ENCODE measurements at places on chromosomes 11 and 22.

DNA sequence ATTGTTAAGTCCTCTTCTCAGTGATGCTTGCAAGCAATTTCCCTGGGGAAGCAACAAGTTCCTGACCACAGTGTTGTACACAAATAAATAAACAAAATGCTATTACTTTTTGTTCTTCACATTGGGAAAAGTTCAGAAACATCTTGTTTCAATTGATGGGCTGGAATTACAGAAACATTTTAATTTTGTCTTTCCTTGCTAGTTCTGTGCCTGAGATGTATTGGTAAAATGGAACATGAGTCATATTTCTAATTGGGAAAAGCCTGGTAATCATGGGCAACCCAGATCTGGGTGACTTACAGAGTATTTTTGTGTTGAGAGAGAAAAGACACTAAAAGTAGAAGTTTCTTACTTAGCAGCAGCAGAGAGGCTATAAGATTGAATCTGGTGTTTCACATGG, 576 bp upstream of the BLID start:
- DNase-seq, result no peak

GRCh38 chr11:2867722-2868505, 17.7 kb downstream of the CDKN1C start:
- DNase-seq, result no peak

GRCh38 chr11:75925785-75926164, 110.8 kb downstream of the UVRAG start:
- DNase-seq, result no peak

- DNase-seq, result no peak
Measured at GRCh38 chr11:100247704-100248103, 439.4 kb upstream of the ARHGAP42 start.

- no peak for DNase-seq
Measured at GRCh38 chr11:66448523-66448922, 9.9 kb upstream of the MRPL11 start.

GRCh38 chr11:77726524-77726923, 88.9 kb upstream of the CLNS1A start:
- no peak for DNase-seq

DNA sequence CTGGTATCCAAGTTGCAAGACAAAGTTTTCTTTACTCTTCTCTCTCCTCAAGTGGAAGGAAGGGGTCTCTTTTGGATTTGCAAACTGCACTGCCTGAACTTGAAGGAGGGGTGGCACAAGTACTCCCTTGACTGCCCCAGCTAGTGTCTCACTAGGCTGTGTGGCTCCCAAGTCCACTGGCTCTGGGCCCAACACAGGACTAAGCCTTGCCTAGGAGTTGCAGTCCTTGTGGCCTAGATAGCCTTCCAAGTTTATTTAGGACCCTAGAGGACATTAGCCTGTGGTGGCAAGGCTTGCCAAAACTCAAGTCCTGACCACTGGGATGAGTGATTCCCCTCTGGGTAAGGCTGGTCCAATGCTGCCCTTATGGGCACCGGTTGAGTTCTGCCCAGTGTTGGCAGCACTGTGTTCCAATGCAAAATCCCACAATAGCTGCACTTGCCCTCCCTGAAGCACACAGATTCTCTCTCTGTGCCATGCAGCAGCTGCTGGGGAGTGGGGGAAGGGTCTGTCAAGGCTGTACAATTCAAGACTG, 10.2 kb upstream of the WEE1 start:
- no peak for DNase-seq

DNA sequence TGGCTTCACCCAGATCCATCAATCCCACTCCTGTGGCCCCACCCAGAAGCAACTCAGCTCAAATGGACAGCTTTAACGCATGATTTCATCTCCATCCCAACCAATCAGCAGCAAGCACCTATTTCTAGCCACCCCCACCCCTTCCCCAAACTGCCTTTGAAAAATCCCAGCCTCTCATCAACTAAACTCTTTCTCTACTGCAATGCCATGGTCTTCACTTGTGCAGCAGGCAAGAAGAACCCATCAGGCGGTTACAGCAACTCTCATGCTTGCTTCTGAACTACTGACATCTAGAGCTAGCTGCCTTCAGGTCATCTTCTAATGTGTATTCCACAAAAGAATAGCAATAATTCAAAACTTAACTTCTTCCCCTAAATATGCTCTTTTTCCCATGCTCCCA, 42.1 kb upstream of the STK33 start:
- no peak for DNase-seq

- no peak for DNase-seq
Measured at GRCh38 chr11:11416917-11417316, 63.9 kb upstream of the CSNK2A3 start.

- no peak for DNase-seq
Measured at GRCh38 chr22:29152045-29152953, 53.4 kb upstream of the EMID1 start.

DNA sequence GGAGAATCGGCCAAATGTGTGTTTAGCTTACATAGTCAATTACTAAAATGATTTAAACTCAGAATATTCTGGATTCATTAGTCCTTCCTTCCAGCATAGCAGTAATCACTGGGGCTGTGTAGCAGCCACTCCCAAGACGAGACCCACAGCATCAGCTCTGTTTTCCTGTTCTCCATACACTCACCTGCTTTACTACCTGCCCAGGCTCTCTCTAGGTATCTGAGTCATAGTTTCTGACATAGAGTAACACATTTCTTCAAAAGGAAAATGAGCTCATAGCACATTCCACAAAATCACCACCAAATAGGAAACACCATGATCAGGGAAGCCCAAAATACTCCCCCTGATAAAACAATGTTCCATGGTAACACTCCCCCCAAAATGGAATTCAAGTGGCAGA, 22.9 kb downstream of the MORC2 start:
- DNase-seq, result no peak

Measured in glomerular endothelial cell (primary cell).